ENCODE measurements at places on chromosomes 2 and 18. TPM values are rescaled to one million over a fixed set of nuclear protein-coding genes. Genes with fewer than 3 reads are reported as not detected.

NEB gene
- 1.3 TPM for total RNA-seq

POTEC gene
- total RNA-seq = not detected

PCARE gene
- not detected for total RNA-seq

HOXD8 gene
- total RNA-seq = 23.4 TPM

All from GM23248 (cell line).